ENCODE measurements at places on chromosomes 3 and 15.

GRCh38 chr15:77037388-77038209 is 33.3 kb downstream of the TSPAN3 start:
- DNase-seq: no peak

GRCh38 chr3:13193320-13194284 is 120.4 kb upstream of the IQSEC1 start:
- DNase-seq: no peak

DNA sequence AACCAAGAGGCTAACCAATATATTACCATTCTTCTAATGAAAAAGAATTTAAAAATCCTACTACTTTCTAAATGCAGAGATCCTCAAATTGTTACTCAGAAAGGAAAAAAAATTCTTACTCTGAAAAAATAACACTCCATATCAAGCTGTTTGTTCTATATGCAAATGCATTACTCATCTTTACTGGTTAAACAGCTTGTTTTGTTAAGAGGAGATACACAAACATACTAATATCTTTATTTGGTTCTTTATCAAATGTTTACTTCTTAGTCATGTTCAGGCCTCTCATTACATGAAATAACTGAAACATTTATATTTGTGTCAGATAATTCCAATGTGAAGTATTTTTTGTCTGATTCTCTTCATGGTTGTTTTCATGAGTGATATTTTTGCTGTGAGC is 146.8 kb downstream of the PCCB start:
- no peak for DNase-seq

DNA sequence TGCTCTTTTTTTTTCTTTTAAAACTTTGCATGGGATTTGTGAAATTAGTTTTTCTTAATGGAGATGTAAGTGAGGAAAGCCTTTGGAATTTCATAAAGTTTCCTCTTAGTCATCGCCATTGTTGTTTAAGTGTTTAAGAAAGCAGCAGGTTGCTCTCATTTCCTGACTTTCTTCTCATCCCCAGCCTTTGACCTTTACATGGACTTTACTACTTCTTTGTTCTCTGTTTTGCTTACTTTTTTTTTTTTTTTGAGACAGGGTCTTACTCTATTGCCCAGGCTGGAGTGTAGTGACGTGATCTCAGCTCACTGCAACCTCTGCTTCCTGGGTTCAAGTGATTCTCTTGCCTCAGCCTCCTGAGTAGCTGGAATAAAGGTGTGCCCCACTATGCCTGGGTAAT is 38.6 kb downstream of the FBXL2 start:
- DNase-seq: no peak

DNA sequence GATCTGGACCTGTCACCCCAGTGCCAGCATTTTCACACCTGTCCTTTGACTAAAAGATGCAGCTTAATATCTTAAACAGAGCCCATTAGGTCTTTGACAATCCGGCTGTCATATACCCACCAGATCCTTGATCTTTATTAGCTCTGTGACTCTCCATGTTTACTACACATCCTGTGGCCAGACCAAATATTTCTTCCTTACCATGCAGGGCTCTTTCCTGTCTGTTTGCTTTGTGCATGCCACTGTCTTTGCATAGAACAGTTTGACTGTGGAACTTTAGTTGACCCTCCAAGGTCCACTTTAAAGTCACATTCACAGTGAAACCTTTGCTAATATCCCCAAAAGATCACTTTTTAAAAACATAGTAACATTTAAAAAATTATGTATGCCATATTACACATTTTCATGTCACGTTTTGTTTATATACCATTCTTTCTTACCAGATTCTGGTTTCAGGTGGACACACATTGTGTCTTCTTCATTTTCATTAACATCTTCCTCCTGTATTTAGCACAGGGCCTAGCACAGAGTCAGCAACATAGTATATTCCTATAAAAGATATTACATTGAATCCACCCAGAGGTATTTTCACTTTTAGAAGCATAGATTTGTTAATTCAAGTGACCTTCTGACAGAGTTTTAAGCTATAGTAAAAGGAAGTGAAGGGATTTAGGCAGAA is 95.8 kb downstream of the RAP2B start:
- no peak for DNase-seq

- no peak for DNase-seq
Observed at GRCh38 chr15:67003586-67003985, 61.8 kb upstream of the SMAD3 start.

DNA sequence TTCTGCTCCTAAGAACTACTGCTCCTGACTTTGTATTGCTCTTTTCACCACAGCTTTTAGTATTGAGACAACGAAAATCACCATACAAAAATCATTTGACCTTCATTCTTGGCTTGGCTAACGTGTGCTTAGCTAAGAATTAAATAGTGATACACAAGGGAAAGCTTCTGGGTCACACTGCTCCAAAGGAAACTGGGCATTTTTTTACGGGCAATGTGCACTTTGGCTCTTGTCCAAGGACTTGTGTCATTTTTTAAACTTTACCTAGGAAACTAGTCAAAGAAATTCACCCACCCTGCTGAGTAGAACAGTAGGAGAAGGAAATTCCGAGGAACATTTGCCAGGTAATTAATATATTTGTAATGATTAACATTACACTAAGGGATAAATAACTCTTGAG is 19.8 kb downstream of the WDR72 start:
- DNase-seq: no peak

DNA sequence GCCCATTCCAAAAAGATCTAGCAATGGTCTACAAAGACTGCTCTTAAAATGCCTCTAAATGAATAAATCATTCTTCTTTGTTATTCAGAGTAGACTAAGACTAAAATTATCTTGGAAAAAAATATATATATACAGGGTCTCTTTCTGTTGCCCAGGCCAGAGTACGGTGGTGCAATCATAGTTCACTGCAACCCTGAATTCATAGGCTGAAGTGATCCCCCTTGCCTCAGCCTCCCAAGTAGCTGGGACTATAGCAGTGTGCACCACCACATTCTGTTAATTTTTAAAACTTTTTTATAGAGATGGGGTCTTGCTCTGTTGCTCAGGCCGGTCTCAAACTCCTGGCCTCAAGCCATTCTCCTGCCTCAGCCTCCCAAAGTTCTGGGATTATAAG is 18.7 kb downstream of the WWTR1 start:
- no peak for DNase-seq

DNA sequence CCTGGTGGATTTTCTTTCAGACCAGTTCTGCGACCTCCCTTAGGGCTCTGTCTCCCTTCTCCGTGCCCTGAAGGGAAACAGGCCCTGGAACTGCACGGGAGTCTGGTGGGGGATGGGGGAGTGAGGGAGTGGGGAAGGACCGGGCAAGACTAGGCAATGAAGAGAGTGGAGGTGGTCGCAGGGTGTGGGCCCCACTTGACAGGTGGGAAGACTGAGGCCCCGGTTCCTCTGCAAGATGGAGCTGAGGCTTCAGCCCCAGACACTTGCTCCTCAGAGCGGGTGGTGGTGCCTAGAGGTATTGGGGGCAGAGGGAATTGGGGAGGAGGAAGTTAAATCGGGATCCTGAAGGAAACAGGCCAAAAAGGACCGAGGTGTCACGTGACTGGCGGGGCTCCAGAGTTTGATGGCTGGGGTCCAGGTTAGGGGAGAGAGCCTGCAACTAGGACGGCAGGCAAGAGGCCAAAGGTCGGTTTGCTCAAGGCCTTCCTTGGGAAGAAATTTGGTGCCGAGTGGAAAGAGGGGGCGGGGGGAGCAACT is 597 bp upstream of the CAMK1 start:
- DNase-seq: no peak

- DNase-seq: no peak
Observed at GRCh38 chr3:184015381-184016019, 2.2 kb downstream of the ABCC5 start.
